ENCODE measurements at places on chromosomes 13 and 19. TPM values are rescaled to one million over a fixed set of nuclear protein-coding genes. Genes with fewer than 3 reads are reported as not detected.

Gene COL5A3
- total RNA-seq, result 2.9 TPM

Gene VPS36
- 53.0 TPM for total RNA-seq

GRCh38 chr13:33109801-33110200 lies 93.6 kb downstream of the KL start:
- DNase-seq, result no peak

DNA sequence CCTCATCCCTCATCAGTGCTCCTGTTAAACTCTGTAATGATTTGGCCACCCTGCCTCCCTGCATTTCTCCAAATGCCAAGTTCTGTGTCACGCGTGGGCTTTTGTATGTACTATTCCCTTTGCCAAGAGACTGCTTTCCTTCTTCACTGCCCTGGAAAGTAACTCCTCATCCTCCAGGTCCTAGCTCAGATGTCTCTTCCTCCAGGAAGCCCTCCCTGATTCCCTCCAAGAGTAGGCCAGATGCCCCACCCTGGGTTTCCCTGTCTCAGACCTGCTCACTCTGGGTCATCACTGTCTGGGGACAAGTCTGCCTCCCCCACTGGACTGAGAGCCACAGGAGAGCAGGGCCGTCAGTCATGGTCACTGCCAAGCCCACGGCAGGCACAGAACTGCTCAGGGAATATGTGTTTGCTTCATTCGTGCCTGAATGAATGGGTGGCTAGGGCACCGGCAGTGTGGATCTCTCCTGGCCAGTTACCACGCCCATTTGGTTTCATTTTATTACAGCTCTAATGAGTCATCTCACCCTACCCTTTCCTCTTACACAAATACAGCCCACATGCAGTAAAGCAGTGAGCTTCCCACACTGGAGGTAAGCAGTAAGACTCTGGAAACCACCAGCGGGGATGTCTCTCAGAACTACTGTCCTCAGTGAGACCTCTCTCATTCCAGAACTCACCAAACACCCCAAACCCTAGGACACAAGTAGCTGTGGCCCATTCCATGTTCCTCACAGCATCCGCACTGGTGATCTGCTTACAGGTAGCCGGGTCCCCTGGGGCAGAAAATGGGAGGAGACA lies 12.1 kb upstream of the GPR4 start:
- peak; percentile 55 for DNase-seq

DNA sequence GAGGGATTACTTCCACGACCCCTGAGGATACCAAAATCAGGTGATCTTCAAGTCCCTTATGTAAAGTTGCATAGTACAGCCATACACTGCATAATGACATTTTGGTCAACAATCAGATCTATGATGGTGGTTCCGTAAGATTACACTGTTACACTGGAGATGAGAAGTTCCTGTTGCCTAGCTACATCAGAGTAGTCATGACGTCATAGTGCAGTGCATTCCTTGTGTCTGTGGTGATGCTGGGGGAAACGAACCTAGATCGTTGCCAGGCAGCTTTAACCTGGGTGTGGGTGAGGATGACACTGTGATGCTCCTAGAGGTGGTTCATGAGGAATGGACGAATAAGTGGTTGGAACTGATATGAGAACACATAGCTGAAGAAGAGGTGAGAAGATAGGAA lies 9.1 kb downstream of the ZNF610 start:
- no peak for DNase-seq

Gene ZNF296
- total RNA-seq, result 4.0 TPM

DNA sequence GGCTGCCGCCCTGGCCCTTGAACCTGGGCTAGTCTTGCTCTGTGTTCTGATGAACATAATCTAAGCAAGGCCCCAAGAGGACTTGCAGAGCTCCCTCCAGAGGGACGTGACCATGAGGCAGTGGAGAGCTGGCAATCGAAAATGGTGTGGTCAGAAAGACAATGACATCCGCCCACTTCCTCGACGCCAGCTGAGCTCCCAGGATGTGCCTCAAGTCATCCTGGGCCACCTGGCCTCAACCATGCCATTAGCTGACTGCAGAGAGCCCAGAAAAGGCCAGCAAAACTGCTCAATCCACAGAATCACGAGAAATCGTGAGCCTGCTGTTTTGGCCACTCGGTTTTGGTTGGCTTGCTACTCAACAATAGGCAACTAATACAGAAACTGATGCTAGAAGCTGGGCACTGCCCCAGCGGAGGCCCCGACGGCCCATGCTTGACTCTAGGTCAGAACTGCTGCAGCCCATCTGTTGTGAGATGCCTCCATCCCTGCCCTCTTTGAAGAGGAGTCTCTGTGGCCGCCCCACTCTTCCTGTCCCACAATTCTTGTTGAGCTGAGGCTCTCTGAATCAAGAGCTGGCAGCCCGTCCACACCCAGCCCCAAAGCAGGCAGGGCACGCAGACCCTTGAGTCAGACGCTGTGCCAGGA lies 53.3 kb downstream of the STK24 start:
- no peak for DNase-seq

DNA sequence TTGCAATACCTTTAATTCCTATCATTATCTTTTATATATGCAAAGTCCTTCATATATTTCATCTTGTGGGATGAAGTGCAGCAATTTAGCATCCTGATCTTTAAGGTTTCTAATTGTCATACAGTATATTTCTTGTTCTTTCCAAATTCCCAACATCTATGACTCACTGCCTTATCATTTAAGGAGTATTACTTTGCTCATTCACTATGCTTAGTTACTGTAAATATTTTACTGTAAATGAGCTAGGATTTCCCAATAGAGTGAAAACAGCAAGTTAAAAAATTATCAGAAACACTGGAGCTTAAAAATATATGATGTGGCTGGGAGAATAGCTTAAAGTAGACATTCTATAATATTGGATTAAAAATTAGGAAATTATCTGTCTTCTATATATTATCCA lies 69.9 kb downstream of the SLITRK6 start:
- DNase-seq, result no peak

DNA sequence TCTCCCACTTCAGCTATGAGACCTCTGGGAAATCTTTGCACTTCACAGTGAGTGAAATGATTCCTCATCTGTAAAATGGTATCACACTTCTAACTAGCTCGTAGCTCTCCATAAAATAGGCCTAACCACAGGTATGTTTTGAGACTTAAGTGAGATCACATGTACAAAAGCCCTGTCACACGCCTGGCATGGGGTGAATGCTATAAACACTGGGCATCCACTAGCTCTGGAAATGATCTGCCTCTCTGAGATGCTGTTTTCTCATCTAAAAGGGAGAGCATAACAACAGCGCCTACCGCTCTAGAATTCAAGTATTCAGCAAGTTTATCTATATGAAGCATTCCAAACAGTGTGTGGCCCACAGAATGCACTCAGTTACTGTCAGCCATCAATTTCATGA lies 2.2 kb downstream of the AKT2 start:
- DNase-seq, result no peak

Gene CD33
- 0.98 TPM for total RNA-seq

DNA sequence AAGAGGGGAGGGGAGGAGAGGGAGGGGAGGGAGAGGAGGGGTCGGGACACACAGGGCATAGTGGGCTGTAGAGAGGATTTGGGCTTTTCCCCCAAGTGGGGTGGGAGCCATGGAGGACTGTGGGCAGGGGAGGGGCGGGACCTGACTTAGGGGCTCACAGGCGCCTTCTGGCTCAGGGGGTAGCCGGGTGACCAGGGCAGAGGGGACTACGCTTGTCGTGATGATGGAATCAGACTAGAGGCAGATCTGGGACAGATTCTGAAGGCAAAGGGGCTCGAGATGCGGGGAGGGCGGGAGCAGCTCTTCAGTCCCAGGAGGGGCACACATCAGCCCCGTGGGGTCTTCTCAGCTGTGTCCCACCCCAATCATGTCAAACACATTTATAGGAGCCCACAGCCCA lies 13.5 kb downstream of the NDUFA11 start:
- DNase-seq, result no peak

Data from left colon (tissue), 2 donors.